NCI-H1436 treated with DMSO at 0.1 percent for 48 hours (cell line): ENCODE measurements at places on chromosomes 12 and 14.

- peak; percentile 56 for DNase-seq
These were observed 122.1 kb downstream of the PRKD1 start for GRCh38 chr14:29805415-29806123.

DNA sequence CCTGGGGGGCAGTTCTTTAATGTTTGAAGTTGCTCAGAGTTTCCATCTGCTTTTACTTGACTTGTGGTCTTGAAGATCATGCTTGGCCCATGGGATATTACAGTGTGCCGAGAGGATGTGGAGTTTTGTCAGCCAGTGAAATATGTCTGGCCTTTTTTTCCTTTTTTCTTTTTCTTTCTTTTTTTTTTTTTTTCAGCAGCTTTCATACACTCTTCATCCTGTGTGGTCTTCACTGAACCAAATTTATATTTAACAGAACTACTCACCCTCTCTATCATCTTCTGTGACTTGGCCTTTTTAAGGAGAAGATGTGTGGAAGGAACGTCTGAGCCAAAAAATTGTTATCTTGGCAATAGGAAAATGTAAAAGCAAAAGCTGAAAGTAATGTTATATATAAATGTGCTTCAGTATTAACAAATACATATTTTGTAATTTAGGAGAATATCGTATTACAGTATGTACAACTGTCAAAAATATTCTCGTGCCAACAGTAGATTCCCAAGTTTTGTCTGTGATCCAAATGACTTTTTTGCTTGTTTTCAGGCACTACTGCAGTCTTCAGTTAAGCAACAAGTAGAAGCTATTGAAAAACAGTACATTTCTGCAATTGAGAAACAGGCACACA lies 200.6 kb downstream of the CCDC91 start:
- no peak for DNase-seq

- no peak for DNase-seq
These were observed 211.9 kb downstream of the TBX5 start for GRCh38 chr12:114194066-114194465.

GRCh38 chr14:55706893-55707292 lies 126.9 kb downstream of the KTN1 start:
- no peak for DNase-seq

DNA sequence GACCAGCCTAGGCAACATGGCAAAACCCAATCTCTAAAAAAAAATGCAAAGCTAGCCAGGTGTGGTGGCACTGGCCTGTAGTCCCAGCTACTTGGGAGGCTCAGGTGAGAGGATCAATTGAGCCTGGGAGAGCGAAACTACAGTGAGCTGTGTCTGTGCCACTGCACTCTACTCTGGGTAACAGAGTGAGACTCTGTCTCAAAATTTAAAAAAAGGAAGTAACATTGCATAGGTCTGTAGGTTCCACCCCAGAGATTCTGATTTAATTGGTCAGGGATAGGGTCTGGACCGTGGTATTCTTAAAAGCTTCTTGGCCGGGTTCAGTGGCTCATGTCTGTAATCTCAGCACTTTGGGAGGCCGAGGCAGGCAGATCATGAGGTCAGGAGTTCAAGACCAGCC lies 26.2 kb downstream of the ZC2HC1C start:
- DNase-seq, result no peak

GRCh38 chr12:51270067-51270950 lies at the start of gene SMAGP:
Gene SMAGP (minus strand): TSS chr12:51270415. CDS start chr12:51269278, 1,137 bp downstream.
- DNase-seq, result no peak

DNA sequence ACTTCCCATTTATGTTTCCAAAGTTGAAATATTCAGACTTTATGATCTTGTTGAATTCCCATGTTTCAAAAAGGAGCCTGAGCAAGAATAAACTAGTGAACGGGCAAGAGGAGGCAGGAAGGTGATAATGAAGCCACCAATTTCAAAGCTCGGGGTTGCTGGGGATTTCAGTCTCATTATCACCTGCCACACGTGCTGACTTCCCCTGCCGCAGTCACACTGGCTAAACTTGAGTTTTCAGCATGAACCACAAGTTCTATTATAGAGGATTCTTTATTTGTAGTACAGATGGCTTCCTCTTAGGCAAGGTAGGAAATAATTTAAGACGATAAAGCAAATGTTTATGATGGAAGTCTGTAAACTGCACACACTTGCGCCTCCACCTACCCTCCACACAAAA lies 18.1 kb upstream of the DIABLO start:
- no peak for DNase-seq

- no peak for DNase-seq
These were observed 67.3 kb upstream of the VRK1 start for GRCh38 chr14:96729889-96730288.

GRCh38 chr14:65937079-65937959 lies 524.8 kb downstream of the FUT8 start:
- no peak for DNase-seq

DNA sequence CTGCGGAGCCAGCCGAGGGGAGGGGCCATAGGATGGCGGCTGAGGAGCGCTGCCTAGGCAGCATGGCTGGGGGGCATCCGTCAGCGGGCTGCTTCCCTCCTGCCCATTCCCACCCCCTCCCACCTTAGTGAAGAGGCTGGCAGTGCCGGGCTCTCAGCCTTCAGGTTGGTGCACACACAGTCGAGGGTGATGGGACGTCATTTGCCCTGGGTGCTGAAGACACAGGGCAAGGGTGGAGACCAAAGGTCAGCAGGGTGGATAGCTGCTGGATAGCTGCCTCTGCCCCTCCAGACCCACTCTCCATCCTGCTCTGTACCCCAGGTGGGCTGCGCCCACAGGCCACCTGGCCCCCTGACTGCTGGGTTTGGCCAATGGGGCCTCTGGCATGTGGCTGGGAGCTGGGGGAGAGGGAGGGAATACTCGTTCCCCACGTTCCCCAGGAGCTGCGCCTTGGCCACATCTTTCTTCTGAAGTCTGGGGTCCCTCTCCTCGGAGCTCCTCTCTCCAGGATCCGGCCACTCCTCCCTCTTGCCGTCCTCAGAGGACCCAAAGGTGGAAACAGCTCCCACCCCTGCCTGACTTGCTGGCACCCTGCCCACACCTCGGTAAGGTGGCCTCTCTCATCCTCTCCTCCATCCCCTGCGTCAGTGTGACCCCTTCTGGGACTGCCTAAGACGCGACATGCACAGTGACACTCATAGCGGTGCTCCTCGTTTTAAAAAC lies 11.2 kb upstream of the CDC42BPB start:
- DNase-seq, result no peak

GRCh38 chr12:101485021-101485420 lies 9.9 kb downstream of the SPIC start:
- no peak for DNase-seq

- no peak for DNase-seq
These were observed 45.7 kb upstream of the CLMN start for GRCh38 chr14:95365401-95365800.

- no peak for DNase-seq
These were observed 151.1 kb upstream of the HMGA2 start for GRCh38 chr12:65673156-65673690.

DNA sequence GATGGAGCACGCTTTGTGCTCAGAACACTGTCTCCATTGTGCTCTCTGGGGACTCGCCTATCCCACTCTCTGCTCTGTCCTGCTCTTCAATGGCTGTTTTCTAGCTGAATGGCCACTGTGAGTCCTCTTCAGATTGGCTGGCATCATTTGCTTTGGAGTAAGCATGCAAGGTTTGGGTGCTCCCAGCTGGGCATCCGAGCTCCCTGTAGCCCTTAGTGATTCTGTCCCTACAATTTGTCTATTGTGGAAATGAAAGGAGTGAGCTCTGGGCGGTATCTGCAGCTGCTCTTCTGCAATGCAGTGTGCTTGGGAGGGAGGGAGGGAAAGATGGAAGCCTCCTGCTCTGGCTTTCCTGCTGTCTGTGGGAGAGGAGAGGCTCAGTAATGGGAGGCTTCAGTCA lies 84.8 kb downstream of the SMOC1 start:
- DNase-seq, result no peak

GRCh38 chr14:90697132-90697531 lies 119.1 kb downstream of the TTC7B start:
- no peak for DNase-seq

DNA sequence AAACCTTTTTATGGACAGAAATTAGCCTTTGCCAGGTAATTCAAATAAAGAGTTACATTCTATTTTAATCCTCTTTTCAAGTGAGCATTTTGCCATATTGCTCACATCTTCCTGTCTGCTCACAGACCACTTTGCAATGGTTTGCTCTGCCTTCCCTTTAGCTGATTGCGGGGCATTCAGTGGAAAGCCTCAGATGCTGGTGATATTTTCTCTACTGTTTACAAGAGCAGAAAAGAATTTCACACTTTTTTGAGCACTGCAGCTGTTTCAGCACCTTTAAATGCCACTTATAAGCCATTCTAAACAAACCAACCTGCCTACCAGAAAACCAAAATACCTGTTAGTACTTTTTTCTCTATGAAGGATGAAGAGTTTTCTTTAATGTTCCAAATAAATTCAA lies 195.7 kb upstream of the LRIG3 start:
- DNase-seq, result no peak

GRCh38 chr12:77549383-77550128 lies 281.1 kb upstream of the NAV3 start:
- DNase-seq, result no peak

DNA sequence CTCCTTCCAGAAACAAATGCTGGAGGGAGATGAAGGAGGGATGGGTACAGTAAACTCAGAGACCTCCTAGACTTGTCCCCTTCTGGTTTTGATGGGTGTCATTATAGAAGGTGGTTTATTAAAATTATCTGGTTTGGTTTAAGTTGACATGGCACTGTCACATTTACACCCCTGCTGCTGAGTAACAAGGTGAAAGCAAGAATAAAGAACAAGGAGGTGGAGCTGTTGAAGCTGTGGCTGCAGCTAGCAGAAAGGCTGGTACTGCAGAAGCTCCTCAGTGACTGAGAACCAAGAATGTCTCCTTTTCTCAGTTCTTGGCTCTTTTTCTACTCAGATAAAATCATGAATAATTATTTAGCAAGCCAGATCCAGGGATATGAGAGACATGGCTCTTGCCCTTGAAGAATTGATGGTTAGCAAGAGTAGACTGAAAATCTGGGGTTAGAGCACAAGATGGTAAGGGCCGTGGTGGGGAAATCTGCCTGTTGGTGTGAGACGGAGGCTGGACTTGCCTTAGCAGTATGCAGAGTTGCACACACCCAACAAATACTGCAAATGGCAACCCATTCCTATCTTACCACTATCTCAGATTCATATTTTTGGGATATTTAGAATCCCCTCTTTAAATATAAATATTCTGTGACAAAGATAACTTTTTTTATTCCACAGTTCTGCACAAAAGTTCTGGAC lies at the start of gene GZMH:
GZMH (minus strand) TSS at position 31 of the 690 bp plus-strand sequence. CDS start 72 bp downstream, outside the sequence.
- DNase-seq, result no peak

- DNase-seq, result no peak
These were observed 57.8 kb upstream of the ARHGAP5 start for GRCh38 chr14:32019276-32019675.

DNA sequence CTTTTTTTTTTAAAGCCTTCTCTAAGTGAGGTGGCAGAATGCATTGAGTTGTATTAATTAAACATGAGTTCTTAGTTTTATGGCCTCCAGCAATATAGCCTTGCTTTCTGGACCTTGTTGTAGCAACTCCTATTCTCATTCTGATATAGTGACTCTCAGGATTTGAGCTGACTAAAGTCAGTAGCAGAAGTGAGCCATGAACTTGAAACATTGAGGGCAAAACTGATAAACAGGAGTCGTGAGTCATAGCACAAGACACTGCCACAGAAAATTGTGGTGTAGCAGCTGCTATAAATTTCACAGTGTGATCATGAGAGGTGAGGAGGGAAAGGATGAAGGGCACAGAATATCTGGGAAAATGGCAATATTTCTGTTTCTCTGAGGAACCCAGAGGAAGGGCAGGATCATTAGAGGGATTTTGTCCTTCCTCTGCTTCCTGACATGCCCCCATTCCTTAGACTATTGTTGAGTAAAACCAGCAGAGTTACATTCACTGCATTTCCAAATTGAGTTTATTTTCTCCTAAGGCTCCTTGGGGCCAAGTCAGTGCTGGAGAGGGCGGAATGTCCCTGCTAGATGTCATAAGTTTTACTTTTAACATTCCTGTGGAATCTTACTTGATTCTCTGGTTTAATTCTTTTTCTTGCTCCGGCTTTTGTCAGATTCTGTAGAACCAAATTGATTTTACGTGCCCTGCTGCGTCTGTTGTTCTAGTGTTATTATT lies 7.5 kb downstream of the KLRG1 start:
- no peak for DNase-seq

DNA sequence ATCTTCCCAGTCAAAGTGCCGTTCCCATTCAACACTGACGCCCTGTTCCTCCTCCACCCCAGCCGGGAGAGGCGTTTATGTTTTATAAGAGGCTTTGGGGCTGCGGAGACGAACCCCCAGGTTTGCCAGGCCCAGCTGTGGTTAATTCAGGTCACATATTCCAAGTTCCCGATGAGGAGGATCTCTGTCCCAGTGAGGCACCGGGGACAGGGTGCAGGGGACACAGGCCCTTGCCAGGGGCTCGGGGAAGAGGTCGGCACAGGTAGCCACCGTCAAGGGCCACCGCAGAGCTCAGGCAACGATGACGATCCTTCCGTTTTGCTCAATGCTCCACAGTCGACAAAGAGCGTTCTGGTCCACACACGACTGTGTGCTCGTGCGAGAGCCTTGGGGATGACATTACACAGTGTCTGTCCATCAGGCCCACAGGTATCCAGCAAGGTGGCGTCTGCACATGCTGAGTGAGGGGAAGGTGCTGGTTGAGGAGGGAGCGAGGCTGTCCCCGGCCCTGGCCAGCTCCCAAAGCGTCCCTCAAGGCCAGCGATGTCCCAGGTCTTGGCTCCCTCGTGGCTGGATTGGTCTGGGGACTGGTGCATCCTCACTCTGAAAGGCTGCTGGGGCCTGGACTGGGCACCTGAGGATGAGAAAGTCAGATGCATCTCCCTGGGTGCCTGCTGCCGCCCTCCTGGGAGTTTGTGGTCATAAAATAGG lies 189.2 kb upstream of the C14orf180 start:
- DNase-seq, result no peak

DNA sequence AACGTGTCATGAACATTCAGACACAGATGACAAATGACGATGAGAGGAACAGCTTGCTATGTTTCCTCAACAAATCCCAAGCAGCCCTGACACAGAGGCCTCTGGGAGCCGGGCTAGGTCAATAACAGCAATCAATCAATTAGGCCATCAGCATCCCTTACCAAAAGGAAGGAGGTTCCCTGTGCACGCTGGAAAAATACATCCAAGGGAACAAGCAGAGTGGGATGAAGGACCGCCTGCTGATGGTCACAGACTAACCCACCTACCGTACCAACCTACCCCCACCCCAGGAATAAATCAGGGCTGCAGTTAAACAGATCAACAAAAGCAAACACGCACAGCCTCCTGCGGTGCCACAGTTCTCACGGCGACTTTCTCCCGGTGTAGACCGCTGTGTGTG lies 265.1 kb upstream of the SFSWAP start:
- DNase-seq, result no peak
